NCI-H2107 (cell line): ENCODE measurements at places on chromosomes 13 and 19.

DNA sequence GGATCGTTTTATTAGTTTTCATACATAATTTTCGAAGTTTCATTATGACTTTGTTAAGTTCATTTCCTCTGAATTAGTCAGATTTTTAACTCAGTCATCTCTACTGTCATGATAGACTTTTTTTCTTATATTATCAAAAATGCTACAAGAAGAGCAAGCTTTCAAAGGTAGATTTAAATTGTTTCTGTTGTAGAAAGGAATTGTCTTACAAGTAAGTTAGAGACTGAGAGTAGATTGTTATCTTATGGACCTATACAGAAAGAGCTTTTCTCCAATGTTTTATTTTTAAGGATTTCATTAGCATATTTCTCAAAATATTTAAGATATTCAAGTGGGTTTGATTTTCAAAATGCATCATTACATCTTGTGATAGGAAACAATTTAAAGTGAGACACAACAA lies 2.7 kb downstream of the MAB21L1 start:
- no peak for DNase-seq

DNA sequence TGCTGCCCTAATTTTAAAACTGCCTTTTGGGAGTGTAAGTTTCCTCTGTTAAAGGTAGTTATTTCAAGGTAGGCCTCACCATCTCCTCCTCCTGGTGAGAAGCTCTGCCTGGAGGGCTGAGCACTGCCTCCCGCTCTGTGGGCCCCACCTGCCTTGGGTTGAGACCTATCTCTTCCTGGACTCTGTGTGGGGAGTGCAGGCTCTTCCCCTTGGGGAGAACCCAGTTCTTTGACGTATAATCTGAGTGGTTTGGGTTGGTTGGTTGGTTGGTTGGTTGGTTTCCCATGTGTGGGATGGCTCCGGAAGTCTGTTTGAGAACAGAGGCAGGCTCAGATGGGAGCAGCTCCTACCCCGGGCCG lies 39.1 kb downstream of the ACTN4 start:
- DNase-seq: no peak

GRCh38 chr13:46668302-46668720 lies 115.3 kb downstream of the LRCH1 start:
- DNase-seq: no peak

GRCh38 chr19:54023191-54023590 lies 31.8 kb downstream of the CACNG6 start:
- DNase-seq: no peak

DNA sequence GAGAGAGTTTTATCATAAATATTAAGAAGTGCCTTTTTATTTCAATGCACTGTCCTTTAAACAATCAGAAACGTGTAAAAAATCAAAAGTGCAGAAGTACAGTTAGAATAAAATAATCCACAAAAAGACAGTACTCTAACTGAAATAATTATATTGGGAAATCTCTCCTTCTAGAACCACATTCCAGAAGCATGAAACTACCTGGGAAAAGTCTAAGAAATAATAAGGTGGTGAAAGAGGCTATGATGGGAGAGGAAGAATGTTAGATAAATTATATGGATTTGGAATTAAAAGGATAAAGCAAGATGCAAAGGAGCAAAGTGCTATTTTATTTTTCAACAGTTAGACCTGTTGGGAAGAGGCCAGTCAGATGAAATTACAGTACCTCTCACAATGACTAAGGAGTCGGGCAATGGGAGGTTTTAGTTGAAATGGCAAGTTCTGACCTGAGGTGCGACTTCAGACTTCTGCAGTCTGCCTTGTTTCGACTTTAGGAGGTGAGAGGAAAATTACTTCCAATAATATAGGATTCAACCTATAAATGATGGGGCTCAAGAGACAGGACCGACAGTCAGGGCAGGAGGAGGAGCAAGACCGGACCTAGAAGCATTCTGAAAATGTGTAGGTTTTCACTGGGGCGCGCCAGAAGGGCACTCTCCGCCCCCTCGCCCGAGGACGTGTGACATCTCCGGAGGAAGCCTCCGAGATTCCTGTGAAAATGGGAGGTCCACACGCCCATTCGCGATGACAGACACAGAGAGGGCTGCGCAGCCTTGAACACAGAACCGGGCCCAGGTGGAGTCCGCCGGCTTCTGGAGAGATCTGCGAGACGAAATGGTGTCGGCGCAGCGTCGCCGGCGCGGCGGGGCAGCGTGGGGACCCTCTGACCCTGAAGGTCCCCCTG lies 717 bp downstream of the SPRYD7 start:
- no peak for DNase-seq

DNA sequence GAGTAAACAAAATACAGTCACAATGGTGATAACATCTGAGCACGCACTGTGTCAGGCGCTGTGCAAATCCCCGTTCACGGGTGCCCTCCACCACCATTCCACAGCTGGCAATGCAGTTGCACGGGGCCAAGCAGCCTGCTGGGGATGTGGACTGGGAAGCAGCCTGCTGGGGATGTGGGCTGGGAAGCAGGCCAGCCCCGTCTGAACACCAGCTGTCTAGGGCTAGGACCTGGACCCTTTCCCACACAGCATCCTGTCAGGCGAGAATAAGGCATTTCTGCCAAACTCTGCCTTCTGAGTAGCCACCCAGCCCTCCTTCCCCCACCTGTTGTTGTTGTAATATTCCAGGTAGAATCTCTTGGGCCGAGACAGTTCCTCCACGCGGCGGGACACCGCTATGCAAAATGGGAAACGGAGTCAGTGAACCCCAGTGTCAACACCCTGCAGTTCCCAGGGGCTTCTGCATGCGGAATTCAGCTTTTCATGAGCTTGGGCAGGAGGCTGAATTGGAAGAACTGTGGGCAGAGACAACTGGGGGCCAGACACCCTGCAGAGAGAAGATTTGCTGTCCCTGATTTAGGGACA lies 27.8 kb upstream of the MIER2 start:
- DNase-seq: no peak

- DNase-seq: no peak
These were observed 1531.7 kb upstream of the SPRY2 start for GRCh38 chr13:81872581-81872980.

DNA sequence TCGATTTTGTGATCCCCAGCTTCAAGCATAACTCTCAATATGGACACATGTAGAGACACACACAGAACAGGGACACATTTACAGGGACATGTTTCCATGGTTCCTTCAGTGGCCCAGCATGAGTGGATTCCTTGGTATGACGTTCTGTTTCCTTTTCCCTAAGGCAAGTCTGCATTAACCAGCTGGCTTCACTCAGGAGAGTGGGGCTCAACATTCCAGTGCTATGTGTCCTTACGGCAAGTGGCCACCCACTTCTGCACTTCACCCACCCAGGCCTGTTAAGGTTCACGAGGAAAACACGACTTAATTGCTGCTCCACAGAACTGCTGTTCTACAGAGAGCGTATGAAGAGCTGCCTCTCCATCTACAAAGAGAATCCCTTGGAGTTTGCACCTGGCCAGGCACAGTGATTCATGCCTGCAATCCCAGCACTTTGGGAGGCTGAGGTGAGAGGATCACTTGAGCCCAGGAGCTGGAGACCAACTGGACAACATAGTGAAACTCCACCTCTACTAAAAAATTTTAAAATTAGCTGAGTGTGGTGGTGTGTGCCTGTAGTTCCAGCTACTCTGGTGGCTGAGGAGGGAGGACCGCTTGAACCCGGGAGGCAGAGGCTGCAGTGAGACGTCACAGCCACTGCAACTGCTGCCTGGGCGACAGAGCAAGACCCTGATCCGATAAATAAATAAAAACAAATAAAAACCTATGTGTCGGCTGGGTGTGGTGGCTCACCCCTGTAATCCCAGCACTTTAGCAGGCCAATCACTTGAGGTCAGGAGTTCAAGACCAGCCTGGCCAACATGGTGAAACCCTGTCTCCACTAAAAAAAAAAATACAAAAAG lies 32.5 kb downstream of the BRD4 start:
- no peak for DNase-seq

DNA sequence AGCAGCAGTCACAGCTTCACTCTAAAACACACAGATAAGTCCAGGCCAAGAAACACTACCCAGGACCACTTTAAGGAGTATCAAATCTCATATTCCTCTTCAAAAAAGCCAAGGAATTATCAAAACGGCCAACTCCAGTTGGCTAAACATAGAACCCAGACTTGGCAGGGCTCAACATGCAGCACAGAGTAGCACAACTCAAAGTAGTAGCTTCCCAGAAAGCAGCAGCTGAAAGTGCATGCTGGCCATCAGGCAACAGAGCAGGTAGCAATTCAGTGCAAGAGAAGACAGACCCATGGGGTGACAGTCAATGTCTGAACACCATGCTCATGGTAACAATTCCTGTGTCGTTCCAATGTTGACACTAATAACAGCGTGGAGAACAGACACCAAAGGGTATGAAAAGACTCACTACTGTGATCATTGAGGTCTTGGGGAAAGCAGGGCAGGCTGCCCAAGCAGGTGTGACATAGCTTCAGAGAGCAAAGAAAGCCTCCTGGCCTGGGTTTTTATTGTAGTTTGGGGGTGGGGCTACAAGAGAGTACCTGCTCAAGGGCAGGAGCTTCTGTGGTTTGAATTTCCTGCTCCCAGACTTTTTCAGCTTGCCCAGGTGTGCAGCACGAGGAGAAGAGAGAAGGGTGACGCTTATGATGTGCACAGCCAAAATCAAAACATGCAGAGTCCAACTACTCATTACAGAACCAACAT lies 6.2 kb downstream of the ZNF709 start:
- DNase-seq: no peak

- no peak for DNase-seq
These were observed 52.0 kb downstream of the COG3 start for GRCh38 chr13:45516757-45517156.

DNA sequence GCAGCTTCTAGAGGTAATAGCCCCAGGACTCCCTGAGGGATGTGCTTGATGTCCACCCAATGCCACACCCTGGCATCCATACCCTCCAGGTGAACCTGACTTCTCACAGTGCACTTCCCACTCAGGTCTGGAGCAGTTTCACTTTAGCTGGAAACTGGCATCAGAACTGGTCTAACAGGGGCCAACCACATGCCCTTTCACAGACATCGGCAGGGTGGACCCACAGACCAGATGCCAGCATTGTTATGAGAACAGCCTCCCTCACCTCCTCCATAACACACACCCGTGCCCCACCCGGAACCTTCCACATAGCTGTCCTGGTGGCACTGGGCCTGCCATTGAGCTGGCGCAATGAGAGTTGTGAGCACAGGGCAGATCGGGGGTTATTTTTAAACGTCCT lies 77.4 kb upstream of the GPR12 start:
- no peak for DNase-seq

DNA sequence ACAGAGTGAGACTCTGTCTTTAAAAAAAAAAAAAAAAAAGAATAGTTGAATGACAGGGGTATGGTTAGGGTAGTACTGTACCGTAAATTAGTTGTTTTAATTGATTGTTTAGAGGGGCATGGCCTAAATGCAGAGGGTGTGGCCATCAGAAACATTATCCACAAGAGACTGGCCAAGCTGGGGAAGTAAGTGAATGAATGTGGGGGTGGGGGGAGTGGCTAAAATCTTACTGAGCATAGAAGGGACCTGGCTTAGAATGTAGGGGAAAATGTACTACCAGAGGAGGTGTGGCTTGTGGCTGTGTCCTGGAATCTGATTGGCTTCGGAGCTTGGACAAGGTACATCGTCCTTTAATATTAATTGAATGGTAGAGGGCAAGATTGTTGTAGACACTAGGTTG lies 3.8 kb downstream of the BCL2L12 start:
- DNase-seq: no peak

GRCh38 chr13:34421858-34422475 lies 520.1 kb upstream of the NBEA start:
- no peak for DNase-seq

DNA sequence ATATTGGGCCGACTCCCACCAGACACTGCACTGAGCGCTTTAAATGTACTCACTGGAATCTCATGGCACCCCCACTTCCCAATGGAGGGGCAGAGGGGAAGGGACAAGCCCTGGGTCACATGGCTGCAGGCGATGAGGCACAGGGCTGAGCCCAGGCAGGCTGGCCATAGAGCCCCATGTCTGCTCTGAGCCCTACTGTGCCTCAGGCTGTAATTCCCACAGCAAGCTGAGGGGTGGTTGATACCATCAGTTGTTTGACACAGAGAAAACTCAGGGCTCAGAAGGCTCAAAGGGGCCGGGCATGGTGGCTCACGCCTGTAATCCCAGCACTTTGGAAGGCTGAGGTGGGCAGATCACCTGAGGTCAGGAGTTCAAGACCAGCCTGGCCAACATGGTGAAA lies 25.1 kb downstream of the RFX1 start:
- no peak for DNase-seq

GRCh38 chr13:114080739-114081561 lies 51.5 kb downstream of the RASA3 start:
- no peak for DNase-seq

GRCh38 chr19:18135712-18136584 lies 17.0 kb upstream of the PIK3R2 start:
- no peak for DNase-seq
